ENCODE measurements at places on chromosomes 1 and 21. TPM values are rescaled to one million over a fixed set of nuclear protein-coding genes. Genes with fewer than 3 reads are reported as not detected.

ASCL5 gene
- total RNA-seq: not detected

DNA sequence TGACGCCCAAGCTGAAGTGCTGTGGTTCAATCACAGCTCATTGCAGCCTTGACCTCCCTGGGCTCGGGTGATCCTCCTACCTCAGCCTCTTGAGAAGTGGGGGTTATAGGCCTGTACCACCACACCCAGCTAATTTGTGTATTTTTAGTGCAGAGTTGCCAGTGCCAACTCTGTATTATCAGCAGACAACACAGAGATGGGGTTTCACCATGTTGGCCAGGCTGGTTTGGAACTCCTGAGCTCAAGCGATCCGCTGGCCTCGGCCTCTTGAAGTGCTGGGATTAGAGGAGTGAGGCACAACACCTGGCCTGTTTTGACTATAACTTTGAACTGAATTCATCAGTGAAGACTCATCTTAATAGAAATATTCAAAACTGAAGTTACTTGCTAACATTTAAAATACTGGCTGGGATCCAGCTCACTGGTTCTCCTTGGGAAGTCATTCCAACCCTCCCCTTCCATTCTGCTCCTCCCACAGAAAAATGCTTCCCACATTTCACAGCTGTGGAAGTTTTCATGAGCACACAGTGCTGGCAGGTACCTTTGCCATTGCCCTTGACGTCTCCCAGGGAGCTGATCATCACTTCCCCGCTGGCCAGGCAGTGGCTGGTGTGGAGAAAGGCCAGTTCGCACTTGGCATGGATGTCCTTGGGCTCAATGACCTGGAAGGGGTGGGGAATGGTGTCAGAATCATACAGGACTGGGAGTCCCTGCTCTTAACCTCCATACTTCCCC lies 4.7 kb downstream of the SELENBP1 start:
- H3K27me3 ChIP-seq: no peaks in the 10 kb centered on the region
- no peak overlapping the region for H3K27ac ChIP-seq
- no peak for DNase-seq
- peaks cover 29% of the 10 kb centered on the region for H3K4me1 ChIP-seq
- peaks cover 31% of the 10 kb centered on the region for H3K36me3 ChIP-seq

DNA sequence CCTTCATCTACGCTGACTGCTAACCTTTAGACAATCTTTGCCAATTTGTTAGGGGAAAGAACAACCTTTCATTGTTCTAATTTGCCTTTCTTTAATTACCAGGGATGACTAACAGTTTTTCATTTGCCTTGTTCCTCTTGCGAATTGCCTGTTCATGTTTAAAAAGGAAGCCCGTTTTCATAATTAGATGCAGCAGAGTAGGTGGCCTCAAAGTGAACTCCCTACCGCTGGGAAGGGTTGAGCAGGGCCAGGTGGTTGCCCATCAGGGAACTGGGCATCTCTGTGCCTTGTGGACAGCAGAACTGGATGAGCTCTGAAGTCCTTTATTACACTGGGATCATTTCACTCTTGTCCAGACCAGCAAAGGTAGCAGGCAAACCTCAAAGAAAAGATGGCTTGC lies 59.0 kb downstream of the HIVEP3 start:
- H3K4me3 ChIP-seq: no peak overlapping the region
- no peak overlapping the region for H3K27ac ChIP-seq
- H3K27me3 ChIP-seq: peaks cover 6% of the 10 kb centered on the region
- DNase-seq: no peak
- H3K4me1 ChIP-seq: peaks cover 41% of the 10 kb centered on the region

GRCh38 chr1:177228693-177229065 lies 57.9 kb downstream of the BRINP2 start:
- H3K36me3 ChIP-seq: no peaks in the 10 kb centered on the region
- no peak overlapping the region for H3K27ac ChIP-seq
- no peaks in the 10 kb centered on the region for H3K4me1 ChIP-seq
- DNase-seq: no peak
- no peak overlapping the region for H3K4me3 ChIP-seq
- peaks cover 16% of the 10 kb centered on the region for H3K27me3 ChIP-seq

MAP1LC3C gene
- 0.42 TPM for total RNA-seq

- no peak for DNase-seq
- H3K27me3 ChIP-seq: peaks cover 58% of the 10 kb centered on the region
- peaks cover 9% of the 10 kb centered on the region for H3K4me1 ChIP-seq
- no peak overlapping the region for H3K27ac ChIP-seq
- H3K36me3 ChIP-seq: no peaks in the 10 kb centered on the region
Observed at GRCh38 chr1:165207853-165208515, 148.5 kb downstream of the LMX1A start.

DNA sequence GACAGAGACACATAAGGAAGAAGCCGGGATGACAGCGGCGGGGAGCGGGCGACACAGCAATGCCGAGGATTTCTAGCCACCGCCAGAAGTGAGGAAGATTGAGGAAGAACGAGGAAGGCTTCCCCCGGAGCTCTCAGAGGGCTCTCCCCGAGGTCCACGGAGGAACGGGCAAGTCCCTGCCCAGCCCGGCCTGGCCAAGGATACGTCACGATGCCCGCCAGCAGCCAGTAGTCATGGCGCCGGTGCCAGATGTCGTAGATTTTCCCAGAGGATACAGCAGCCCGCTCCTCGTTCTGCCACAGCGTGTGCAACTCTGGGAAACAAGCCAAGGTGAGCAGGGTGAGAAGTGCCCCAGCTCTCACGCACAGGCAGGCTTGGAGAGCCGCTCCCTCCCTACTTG lies 65.9 kb downstream of the KCNAB2 start:
- H3K27me3 ChIP-seq: peaks cover 34% of the 10 kb centered on the region
- H3K27ac ChIP-seq: no peak overlapping the region

PLEKHA6 gene
- 34.0 TPM for total RNA-seq

FAM3B gene
- total RNA-seq: 1.5 TPM

DNA sequence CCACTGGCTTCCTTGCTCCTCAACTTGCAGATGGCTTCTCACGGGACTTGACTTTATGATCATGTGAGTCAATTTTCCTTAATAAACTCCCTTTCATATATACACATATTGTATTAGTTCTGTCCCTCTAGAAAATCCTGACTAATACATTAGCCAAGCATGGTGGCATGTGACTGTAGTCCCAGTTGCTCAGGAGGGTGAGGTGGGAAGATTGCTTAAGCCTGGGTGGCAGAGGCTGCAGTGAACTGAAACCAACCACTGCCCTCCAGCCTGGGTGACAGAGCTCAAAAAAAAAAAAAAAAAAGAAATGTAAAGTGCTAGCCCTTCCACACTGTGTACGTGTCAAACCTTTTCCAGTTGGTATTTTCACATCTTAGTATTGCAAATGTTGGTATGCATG lies 857.0 kb downstream of the LTN1 start:
- peaks cover 9% of the 10 kb centered on the region for H3K4me1 ChIP-seq
- H3K27me3 ChIP-seq: no peaks in the 10 kb centered on the region
- H3K27ac ChIP-seq: no peak overlapping the region
- no peak overlapping the region for H3K4me3 ChIP-seq

PLPPR4 gene
- 0.13 TPM for total RNA-seq

GRCh38 chr1:15849775-15850324 lies 2.3 kb downstream of the SPEN start:
- peak overlapping the region; percentile 97 for H3K4me3 ChIP-seq

GRCh38 chr1:16181887-16182719 lies 26.2 kb upstream of the EPHA2 start:
- no peaks in the 10 kb centered on the region for H3K27me3 ChIP-seq
- no peak overlapping the region for H3K4me3 ChIP-seq
- no peaks in the 10 kb centered on the region for H3K36me3 ChIP-seq
- peak; percentile 67 for DNase-seq
- peaks cover 32% of the 10 kb centered on the region for H3K4me1 ChIP-seq

SELENOF gene
- total RNA-seq: 148 TPM

DNA sequence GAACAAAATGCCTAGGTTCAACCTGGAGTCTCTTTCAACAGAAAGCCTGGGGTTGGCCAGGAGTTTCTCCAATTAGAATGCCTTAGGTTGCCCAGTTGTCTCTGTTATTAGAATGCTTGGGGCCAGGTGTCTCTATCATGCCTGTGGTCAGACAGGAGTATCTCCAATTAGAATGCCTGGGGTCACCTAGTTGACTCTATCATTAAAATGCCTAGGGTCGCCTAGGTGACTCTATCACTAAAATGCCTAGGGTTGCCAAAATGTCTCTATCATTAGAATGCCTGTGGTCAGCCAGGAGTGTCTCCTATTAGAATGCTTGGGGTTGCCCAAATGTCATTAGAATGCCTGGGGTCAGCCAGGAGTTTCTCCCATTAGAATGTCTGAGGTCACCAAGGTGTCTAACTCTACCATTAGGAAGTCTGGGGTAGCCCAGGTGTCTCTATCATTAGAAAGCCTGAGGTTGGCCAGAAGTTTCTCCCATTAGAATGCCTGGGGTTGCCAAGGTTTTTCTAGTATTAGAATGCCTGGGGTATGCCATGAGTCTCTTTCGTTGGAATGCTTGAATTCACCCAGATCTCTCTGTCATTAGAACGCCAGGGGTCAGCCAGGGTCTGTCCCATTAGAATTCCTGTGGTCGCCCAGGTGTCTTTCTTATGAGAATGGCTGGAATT lies 57.9 kb downstream of the RNF187 start:
- no peak overlapping the region for H3K27ac ChIP-seq
- no peaks in the 10 kb centered on the region for H3K36me3 ChIP-seq
- no peak for DNase-seq
- H3K4me1 ChIP-seq: no peaks in the 10 kb centered on the region
- H3K27me3 ChIP-seq: peaks cover 2% of the 10 kb centered on the region
- no peak overlapping the region for H3K4me3 ChIP-seq

SUSD4 gene
- 0.49 TPM for total RNA-seq

- H3K27me3 ChIP-seq: no peaks in the 10 kb centered on the region
- no peak overlapping the region for H3K4me3 ChIP-seq
- H3K36me3 ChIP-seq: no peaks in the 10 kb centered on the region
- H3K27ac ChIP-seq: no peak overlapping the region
- H3K4me1 ChIP-seq: peaks cover 50% of the 10 kb centered on the region
- no peak for DNase-seq
Observed at GRCh38 chr1:53580739-53581475, 121.7 kb downstream of the DMRTB1 start.

KCNE2 gene
- 0.92 TPM for total RNA-seq

- peak; percentile 73 for DNase-seq
- peaks cover 49% of the 10 kb centered on the region for H3K36me3 ChIP-seq
- H3K27ac ChIP-seq: no peak overlapping the region
- H3K4me3 ChIP-seq: no peak overlapping the region
Observed at GRCh38 chr1:40774266-40774998, 9.2 kb upstream of the KCNQ4 start.

GRCh38 chr1:27004471-27005165 lies 8.0 kb downstream of the TENT5B start:
- H3K4me3 ChIP-seq: peak overlapping the region; percentile 10
- no peaks in the 10 kb centered on the region for H3K27me3 ChIP-seq
- peaks cover 55% of the 10 kb centered on the region for H3K4me1 ChIP-seq
- no peak for DNase-seq

- no peak overlapping the region for H3K4me3 ChIP-seq
- H3K27ac ChIP-seq: no peak overlapping the region
- no peak for DNase-seq
- H3K27me3 ChIP-seq: no peaks in the 10 kb centered on the region
- H3K4me1 ChIP-seq: peaks cover 22% of the 10 kb centered on the region
- peaks cover 11% of the 10 kb centered on the region for H3K36me3 ChIP-seq
Observed at GRCh38 chr1:51745304-51745570, 128.3 kb downstream of the OSBPL9 start.

- no peak overlapping the region for H3K27ac ChIP-seq
- no peak overlapping the region for H3K4me3 ChIP-seq
- no peak for DNase-seq
- no peaks in the 10 kb centered on the region for H3K27me3 ChIP-seq
- peaks cover 18% of the 10 kb centered on the region for H3K4me1 ChIP-seq
- H3K36me3 ChIP-seq: peaks cover 2% of the 10 kb centered on the region
Observed at GRCh38 chr1:43711049-43711448, 3.7 kb downstream of the ST3GAL3 start.

SPATA45 gene
- not detected for total RNA-seq

DNA sequence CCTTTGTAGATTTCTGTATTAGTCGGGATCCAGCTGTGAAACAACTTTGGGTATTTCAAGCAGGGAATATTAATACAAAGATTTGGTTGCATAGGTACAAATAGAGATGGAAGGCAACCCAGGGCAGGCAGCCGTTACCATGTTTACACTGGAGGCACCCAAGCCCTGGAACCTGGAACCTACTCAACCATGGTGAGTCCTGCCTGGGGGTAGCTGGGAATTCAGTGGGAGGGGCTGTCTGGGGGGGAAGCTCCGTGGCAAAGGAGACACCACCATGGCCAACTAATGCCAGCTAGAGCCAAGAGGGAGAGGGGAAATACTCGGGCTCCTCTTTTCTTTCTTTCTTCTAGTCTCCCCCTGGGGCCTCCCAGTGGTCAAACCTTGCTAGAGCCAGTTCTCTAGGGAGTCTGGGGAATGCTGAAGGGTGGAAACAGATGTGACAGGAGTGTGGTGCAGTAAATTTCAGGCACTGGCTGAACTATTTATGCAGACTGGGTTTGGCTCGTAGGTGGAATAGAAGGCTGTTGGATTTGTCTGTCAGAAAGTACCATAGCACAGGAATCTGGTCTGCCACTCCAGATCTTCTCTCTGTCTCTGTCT lies 91.9 kb upstream of the CACNA1E start:
- peaks cover 19% of the 10 kb centered on the region for H3K4me1 ChIP-seq
- H3K27ac ChIP-seq: no peak overlapping the region
- peaks cover 37% of the 10 kb centered on the region for H3K27me3 ChIP-seq
- no peaks in the 10 kb centered on the region for H3K36me3 ChIP-seq

DNA sequence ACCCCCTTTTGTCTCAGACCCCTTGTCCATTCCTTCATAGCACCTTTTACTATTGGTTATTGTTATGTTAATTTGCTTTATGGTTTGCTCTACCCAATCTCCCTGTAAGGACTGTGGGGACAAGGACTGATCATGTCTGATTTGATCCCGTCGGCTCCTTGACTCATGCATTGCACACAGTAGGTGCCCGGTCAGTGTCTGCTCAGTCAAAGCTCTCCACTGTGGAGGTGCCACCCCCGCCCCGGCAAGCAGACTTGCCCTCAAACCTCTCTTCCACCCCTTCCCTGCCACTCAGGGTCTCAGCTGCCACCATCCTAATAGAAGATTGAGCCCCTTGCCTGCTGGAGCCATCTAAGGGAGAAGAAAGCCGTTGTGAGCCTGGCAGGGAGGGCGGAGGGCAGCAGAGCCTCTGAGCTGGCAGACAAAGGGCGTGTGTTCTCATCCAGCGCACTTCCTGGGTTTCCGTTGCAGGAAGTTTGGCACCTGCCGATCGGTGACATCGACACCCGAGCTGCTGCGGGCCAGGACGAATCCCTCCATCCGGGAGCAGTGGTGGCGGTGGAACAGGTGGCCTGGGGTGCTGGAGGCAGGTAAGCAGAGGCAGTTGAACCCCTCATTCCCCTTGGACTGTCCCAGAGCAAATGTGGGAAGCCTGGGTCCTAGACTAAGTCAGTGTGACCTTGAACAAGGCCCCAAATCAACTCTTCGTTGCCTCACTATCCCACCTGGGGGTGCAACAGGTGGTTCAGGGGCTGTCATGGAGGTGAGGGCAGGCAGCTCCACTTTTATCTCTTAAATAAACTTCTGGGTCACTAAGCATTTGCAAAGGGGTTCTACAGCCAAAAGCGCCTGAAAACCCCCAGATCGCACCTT lies 2.2 kb upstream of the FBLIM1 start:
- H3K36me3 ChIP-seq: no peaks in the 10 kb centered on the region
- H3K4me3 ChIP-seq: no peak overlapping the region
- no peaks in the 10 kb centered on the region for H3K27me3 ChIP-seq
- no peak for DNase-seq

- H3K4me1 ChIP-seq: no peaks in the 10 kb centered on the region
- peaks cover 59% of the 10 kb centered on the region for H3K27me3 ChIP-seq
- no peaks in the 10 kb centered on the region for H3K36me3 ChIP-seq
- H3K27ac ChIP-seq: no peak overlapping the region
Observed at GRCh38 chr21:37886120-37886519, 30.1 kb downstream of the KCNJ6 start.

All from mesothelial cell of epicardium (in vitro differentiated cells).